ENCODE measurements at places on chromosomes 6 and 20. TPM values are rescaled to one million over a fixed set of nuclear protein-coding genes. Genes with fewer than 3 reads are reported as not detected.

- peaks cover 45% of the 10 kb centered on the region for H3K4me1 ChIP-seq
- no peak for DNase-seq
- peaks cover 6% of the 10 kb centered on the region for H3K27me3 ChIP-seq
- peak overlapping the region; percentile 16 for H3K27ac ChIP-seq
- no peaks in the 10 kb centered on the region for H3K36me3 ChIP-seq
- H3K4me3 ChIP-seq = no peak overlapping the region
Observed at GRCh38 chr6:33907227-33907626, 103.4 kb upstream of the MLN start.

GRCh38 chr6:116390581-116390980, 19.8 kb downstream of the DSE start:
- H3K4me1 ChIP-seq = peaks cover 81% of the 10 kb centered on the region
- H3K36me3 ChIP-seq = no peaks in the 10 kb centered on the region
- H3K4me3 ChIP-seq = peak overlapping the region; percentile 55
- H3K27ac ChIP-seq = peak overlapping the region; percentile 56

DNA sequence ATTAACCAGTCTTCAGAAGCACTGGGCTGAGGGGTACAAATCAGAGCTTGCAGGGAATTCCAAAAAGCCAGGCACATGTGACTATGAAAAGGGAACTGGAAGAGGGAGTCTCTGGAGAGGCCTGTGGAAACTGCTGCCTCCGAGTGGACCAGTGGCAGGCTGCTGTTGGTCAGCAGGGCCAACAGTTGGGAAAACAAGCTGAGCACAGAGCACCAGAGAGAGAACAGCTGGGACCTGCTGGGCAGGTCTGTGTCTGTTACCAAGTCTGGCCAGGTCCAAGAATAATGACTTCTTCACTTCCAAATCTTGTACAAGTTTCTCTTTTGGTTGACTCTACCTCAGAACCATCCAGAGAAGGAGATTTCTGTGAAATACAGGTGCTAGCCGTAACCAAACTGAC, 81.4 kb downstream of the LIN28B start:
- no peaks in the 10 kb centered on the region for H3K36me3 ChIP-seq
- peaks cover 6% of the 10 kb centered on the region for H3K27me3 ChIP-seq
- no peak overlapping the region for H3K27ac ChIP-seq
- H3K4me1 ChIP-seq = no peaks in the 10 kb centered on the region
- DNase-seq = no peak

Gene FOXC1
- 1.00 TPM for total RNA-seq

Gene PTGIS
- total RNA-seq = not detected

Gene ENPP3
- total RNA-seq = 0.07 TPM
